Putamen (tissue), 1 donor: ENCODE measurements at places on chromosomes 4 and X.

GRCh38 chrX:116267511-116268040, 97.0 kb downstream of the AGTR2 start:
- no peak for DNase-seq

DNA sequence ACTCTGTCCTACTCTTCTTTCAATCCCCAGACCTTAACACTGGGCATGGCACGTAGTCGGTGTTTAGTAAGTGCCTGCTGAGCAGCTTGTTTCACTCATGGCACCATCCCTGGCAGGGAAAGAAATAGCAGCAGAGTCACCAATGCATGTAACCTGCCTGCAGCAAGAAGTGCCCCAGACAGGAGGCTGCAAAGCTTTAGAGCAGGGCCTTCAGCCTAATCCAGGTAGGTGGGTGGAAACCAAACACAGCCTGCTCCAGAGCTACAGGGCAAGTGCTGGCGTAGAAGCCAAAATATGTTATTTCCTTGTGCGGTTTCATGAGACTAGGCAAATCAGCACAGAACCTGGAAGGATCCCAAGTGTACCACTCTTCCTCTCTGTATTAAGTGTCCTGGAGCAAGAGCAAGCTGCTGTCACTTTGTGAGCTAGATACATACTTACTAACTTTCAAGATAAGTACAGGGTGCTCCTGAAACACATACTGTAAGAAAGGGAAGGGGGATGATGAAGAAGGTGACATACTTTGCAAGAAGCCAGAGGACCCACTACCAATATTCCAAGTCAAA, 5.5 kb downstream of the PROM1 start:
- DNase-seq = no peak

- no peak for DNase-seq
Observed at GRCh38 chrX:49912086-49912485, 10.3 kb upstream of the CLCN5 start.

DNA sequence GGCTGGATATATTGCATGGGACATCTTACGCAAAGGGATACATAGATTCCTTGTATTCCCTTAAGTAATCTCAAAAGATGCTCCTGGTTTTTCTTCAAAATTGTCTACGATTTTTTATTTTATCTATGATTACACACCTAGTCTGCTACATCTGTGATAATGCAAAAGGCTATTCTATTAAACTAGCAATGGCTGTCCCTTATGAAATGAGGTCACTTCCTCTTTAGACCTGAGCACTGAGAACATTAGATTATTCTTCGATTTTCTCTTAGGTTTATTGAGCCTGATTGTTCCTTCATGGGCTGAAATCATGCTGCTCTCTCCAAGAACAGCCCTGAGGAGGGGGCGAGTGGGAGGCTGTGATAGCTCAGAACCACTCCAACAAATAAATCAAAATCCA, 126.8 kb upstream of the ENPP6 start:
- DNase-seq = no peak

GRCh38 chrX:153353416-153353815, 19.5 kb downstream of the ZNF275 start:
- DNase-seq = no peak

GRCh38 chrX:134908356-134908755, 82.4 kb upstream of the SMIM10 start:
- no peak for DNase-seq

GRCh38 chr4:6402566-6403399, 69.6 kb downstream of the PPP2R2C start:
- no peak for DNase-seq

DNA sequence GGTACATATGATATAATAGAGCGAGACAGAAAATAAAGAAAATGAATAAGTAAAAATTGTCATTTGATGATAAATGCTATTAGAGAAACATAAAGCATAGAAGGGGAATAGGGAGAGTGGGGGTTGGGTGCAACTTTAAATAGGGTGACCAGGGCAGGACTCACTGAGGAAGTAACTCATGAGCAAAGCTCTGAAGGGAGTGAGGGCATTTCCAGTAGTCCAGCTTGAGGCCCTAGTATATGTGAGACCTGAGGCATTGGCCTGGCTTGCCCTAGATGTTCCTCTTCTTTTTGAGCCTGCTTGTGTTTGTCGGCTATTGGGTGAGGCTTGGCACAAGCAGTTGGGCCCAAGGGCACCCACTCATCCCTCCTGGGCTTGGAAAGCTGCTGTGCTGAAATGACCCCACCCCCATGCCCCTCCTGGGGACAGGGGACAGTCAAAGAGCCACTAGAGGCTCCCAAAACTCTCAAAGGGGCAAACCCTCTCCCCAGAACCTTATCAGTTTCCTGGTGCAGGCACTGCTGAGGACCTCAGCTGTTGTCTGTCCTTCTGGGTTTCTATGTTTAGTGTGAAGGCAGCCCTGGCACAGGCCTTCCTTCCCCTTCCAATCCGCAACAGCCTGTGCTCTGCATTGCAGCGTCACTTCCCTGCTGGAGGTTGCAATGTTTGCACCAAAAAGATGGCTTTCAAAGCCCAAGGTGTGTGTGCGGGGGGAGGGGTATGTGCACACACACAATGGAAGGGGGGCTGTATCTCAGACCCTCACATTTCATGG, 40.1 kb downstream of the APLN start:
- DNase-seq = no peak

DNA sequence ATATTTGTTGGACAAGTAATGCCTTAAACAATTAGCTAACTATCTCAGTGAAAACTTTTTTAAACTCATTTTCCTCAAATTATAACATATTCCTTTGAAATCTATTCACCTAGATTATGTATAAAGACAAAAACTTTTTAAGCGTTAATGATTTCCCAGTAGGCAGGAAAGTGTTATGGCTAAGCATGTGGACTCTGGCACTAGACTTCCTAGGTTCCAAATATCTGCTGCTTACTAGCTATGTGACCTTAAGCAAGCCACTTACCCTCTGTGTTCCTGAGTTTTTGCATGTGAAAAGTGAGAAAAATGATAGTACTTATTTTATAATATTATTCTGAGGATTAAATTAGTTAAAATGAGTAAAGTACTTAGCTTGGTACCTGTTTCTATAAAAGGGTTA, 301.8 kb downstream of the STPG2 start:
- DNase-seq = no peak

DNA sequence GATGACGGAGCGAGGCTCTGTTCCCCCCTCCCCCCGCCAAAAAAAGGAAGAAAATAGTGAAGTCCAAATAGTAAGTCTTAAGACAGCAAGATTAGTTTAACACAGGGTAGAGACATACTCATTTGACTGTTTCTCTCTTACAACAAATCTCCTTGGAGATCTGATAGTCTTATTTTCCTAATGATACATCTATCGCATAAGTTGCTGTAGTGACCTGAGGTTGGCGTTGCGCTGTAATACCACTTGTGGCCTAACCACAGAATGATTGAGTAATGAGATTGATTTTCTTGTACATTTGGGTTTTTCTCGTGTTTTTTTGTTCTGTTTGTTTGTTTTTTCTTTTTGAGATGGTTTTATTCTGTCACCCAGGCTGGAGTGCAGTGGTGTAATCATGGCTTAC, 27.2 kb downstream of the OCIAD1 start:
- DNase-seq = no peak

DNA sequence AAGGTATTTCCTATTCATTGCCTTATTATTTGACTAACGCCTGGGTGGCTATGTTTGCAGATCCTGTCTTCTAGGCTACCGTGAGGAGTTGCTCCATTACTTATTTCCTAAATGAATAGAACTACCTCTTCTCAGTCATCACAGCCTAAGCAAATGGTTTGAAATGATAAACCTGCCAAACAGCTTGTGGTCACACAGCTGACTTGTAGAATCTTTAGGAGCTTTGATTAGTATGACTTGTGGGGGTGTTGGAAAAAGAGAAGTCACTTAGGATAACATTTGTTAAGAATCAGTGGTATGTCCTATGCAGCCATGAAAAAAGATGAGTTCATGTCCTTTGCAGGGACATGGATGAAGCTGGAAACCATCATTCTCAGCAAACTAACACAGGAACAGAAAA, 169.3 kb downstream of the PPARGC1A start:
- no peak for DNase-seq

DNA sequence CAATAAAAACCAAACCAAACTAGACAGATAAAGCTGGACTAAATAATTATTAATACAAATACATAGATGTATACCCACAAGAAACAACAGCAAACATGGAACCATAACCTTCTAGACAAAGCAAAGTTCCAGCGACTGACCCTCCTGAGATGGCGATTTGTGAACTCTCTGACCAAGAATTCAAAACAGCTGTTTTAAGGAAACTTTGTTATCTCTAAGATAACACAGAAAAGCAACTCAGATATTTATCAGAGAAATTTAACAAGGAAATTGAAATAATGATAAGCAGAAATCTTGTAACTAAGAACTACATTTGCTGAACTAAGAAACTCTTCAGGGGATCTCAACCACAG, 23.4 kb upstream of the MTHFD2L start:
- DNase-seq = no peak

DNA sequence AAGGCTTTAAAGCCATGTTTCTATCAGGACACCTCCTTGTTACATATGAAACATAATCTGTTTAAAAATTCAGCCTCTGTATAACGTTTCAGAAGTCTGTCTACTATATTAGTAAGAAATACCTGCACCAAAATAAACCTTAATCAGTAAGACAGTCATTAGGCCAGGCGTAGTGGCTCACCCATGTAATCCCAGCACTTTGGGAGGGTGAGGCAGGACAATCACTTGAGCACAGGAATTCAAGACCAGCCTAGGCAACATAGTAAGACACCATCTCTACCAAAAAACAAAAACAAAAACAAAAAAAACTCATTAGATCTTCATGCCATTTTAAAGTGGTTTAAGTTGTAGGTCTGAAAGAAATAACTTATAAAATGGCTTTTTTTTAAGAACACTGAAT, 107.5 kb upstream of the STIM2 start:
- no peak for DNase-seq

- no peak for DNase-seq
Observed at GRCh38 chrX:20394451-20394850, 127.7 kb upstream of the RPS6KA3 start.

GRCh38 chr4:92198711-92199110, 105.1 kb upstream of the GRID2 start:
- no peak for DNase-seq

GRCh38 chrX:68808686-68809357, 20.0 kb upstream of the EFNB1 start:
- no peak for DNase-seq

DNA sequence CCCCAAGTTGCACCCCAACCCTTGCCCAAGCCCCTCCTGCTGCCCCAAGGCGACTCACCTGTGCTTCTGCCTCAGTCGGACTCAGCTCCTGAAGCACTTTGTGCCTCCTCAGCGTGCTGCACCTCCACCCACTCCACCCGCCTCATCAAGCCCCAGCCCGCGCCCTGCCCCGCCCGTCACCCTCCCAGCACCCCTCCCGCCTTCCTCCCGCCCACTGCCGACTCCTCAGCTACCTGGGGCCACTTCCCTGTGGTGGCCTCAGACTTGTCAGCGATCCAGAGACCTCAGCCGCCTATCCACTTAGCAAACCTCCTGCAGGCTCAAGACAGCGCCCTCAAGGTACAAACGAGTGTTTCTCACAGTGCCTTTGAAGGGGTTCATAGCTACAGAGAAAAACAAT, 19.6 kb upstream of the IQCM start:
- no peak for DNase-seq

GRCh38 chr4:77695774-77696173, 90.2 kb downstream of the CXCL13 start:
- no peak for DNase-seq

GRCh38 chr4:52059372-52059771, 8.3 kb downstream of the SPATA18 start:
- DNase-seq = no peak

DNA sequence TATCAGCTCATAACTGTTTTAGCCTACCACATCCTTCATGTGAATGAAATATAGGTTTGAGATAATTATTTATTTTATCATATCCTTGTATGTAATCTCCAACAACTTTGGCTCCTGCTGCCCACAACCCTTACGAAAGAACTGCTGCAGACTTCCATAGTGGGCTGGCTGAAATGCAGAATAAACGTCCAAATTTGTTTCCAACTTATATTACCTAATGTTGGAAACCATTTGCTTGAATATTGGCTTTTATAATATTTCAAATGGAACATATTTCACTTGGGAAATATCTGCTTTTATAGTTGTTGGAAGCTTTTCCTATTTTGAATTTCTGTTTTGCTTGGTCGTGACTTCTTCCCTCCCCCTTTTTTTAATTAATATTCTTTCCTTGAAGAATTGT, 45.0 kb upstream of the ITM2A start:
- no peak for DNase-seq

DNA sequence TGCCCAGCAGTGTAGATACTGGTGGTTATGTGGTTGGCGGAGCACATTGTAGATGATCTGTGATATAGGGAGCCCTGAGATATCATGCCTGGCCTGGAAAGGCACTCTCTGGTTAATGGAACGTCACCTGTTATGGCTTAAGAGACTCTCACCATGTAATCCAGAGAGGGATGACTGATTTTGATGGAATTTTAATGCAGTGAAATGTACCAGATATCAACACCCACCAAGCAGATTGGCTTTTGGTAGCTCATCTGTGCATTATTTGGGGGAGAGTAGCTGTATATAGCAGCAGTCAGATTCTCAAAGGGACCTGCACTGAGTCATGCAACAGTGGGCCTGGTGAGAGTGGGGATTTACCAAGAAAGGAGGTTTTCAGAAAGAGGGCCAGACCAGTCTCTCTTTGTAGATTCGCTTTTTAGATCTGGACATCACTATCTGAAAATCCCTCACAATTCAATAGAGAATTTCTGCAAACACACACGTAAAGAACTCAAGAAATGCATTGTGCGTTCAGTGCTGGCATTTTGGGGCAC, 17.3 kb downstream of the TSC22D3 start:
- DNase-seq = no peak

- DNase-seq = no peak
Observed at GRCh38 chr4:6941796-6942195, 32.2 kb downstream of the TBC1D14 start.

- DNase-seq = no peak
Observed at GRCh38 chr4:61828960-61829359, 628.8 kb downstream of the ADGRL3 start.

DNA sequence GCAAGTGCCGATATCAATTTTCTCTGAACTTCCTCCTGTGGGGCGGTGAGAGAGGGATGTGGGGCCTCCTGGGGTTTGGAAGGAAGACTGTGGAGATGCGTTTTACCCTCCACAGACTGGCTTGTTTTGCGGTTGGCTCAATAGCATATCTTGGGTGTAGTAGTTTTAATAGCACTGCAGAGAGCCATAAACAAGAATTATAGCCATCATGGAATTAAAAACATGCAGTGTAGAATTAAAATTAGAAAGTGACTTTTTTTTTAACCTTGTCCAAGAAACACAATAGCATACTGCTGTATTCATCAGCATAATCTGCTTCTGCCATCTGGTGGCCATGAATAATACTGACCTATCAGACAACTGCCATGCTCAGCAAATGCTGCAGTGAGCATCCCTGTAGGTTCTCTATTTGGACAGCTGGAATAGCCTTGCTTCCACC, 47.3 kb upstream of the SCML1 start:
- peak; percentile 31 for DNase-seq

GRCh38 chrX:69178592-69178991, 13.3 kb upstream of the PJA1 start:
- DNase-seq = no peak

GRCh38 chr4:11605597-11605996, 176.9 kb upstream of the HS3ST1 start:
- DNase-seq = no peak

GRCh38 chrX:5646818-5647217, 581.8 kb downstream of the NLGN4X start:
- DNase-seq = peak; percentile 4
